ENCODE measurements at places on chromosomes 12 and 14.

DNA sequence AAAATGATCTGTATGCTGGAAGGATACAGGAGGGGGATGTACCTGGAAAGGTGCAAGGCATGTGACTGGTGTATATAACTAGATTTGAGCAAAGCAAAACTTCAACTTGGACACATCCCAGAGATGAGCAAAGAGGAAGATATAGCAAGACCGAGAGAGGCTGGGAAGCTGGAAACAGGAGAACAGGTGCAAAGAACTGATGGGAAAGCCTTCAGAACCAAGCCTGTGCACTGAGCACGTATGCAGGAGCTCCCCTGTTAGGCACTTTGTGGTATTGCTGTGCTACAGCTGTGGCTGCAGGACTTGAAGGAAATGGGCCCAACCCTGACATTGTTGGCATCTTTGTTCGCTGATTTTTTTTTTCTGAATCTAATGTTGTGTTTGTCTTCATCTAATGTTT lies 120.7 kb upstream of the PWP1 start:
- DNase-seq: no peak

DNA sequence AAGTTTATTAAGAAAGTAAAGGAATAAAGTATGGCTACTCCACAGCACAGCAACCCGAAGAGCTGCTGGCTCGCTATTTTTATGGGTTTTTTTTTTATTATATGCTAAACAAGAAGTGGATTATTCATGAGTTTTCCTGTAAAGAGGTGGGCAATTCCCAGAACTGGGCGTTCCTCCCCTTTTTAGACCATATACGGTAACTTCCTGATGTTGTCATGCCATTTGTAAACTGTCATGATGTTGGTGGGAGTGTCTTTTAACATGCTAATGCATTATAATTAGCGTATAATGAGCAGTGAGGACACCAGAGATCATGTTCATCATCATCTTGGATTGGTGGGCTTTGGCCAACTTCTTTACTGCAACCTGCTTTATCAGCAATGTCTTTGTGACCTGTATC lies 372.5 kb downstream of the ZFP36L1 start:
- no peak for DNase-seq

- DNase-seq: no peak
These were observed 34.0 kb downstream of the MNAT1 start for GRCh38 chr14:60768602-60769001.

DNA sequence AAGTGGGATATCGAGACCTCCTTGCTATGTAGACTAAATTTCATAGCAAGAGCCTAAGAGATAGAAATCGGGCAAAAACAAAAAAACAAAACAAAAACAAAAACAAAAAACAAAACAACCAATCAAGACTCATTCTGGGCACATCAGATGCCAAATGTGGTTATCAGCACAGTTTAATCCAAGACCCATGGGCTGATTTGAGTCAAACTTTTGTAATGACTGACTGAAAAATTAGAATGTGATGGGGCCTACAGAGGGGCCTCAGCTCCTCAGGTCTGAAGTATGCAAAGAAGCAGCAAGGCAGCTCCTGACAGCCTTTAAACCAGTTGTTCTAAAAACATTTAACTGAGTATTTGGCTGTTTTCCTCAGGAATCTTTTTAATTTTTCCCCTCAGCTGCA lies 49.3 kb downstream of the SLC4A8 start:
- no peak for DNase-seq

GRCh38 chr12:213527-213932 lies 427 bp downstream of the SLC6A12 start:
- no peak for DNase-seq

- DNase-seq: no peak
These were observed 19.5 kb downstream of the TAMALIN start for GRCh38 chr12:52026263-52026662.

DNA sequence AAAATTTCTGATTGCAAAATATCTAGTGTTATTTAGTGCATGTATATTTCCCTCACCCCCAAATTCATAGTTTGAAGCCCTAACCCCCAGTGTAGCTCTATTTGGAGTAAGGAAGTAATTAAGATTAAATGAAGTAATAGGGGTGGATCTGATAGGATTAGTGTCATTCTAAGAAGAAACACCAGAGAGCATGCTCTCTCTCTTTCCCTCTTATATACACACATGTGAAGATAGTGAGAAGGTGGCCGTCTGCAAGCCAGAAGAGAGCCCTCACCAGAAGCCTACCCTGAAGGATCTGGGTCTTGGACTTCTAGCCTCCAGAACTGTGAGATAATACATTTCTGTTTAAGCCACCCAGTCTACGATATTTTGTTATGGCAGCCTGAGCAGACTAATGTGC lies 120.3 kb downstream of the TMEM30B start:
- no peak for DNase-seq

All from kidney glomerular epithelial cell (primary cell).